CD4-positive, alpha-beta T cell treated with Interleukin-12 subunit alpha and Interleukin-12 subunit beta, for 1 hour (primary cell): ENCODE measurements at places on chromosomes 3 and 15.

DNA sequence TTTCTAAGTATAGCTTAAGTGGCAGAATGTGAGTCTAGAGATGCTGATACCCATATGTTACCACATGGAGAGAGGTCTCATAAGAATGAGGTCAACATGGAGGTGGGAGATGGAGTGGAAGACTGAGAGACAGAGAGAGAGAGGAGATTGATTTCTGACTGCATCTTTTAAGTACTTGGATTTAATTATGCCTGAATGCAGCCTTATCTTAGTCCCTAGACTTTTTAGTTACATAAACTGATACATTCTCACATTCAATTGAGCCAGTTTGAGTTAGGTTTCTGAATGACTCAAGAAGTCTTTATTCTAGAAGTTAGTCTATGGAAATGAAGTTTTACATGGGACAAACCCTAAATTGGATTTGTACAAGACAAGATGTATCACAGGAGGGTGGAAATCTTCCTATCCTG, 58.5 kb upstream of the TNFSF10 start:
- DNase-seq = no peak

DNA sequence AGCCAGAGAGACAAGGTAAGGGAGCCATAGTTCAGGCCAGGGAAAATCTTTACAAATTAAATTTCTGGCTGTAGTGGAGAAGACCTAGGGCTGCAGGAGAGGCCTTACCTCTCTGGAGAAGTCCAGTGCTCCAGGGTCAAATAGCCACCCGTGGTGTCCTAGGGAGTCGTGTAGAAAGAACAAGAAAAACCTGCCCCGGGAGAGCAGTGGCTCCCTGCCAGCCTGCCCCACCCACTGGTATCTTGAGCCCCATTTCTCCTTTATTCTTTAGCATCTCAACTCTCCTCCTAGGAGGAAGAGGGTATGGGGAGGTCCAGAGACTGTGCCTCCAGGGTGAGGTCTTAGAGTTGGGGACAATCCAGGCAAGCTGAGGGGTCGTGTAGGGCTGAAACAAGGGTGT, 32.1 kb upstream of the NTRK3 start:
- no peak for DNase-seq

DNA sequence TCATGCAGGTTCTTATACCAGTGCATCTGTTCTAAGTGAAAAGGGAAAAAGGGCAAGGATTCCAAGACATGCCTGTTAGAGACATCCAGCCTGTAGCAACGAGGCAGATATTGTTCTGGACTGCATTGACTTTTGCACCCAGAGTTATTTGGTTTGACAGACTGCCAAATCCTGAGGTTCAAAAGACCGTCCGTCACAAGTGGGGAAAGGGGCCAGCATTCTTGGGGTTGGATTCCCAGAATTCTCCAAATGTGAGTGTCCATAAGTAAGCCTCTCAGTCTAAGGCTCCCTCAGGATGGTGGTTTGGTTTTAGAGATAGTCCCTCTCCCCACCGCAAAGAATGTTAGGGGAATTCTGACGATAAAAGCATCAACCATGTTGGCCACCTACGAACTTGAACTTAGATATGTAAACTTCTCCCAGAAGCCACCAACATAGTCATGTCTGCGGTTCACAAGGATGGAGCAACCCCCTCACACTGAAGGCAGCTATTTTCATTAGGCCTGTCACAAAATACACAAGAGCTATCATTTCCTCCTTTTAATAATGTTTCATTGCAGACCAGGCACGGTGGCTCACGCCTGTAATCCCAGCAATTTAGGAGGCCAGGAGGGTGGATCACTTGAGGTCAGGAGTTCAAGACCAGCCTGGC, 13.6 kb upstream of the LACTB start:
- no peak for DNase-seq

DNA sequence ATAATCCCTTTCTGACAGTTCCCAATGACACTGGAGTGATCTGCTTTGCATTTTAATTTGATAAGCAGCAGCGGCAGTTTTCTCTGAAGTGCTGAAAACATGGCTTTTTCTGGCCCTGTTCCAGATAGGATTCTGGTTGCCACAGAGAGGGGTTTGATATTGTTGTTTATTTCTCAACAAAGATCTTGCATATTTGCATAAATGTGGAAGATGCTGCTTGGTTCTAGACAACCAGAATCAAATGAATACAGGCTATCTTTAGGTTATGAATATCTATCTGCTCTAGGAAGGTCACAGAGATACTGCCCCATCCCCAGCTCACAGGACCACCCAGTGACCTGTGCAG, 137.1 kb downstream of the ZNF609 start:
- peak; percentile 47 for DNase-seq

- DNase-seq = no peak
These were observed 55.0 kb downstream of the U2SURP start for GRCh38 chr3:143056372-143056771.
